ENCODE measurements at places on chromosomes 1 and 21.

DNA sequence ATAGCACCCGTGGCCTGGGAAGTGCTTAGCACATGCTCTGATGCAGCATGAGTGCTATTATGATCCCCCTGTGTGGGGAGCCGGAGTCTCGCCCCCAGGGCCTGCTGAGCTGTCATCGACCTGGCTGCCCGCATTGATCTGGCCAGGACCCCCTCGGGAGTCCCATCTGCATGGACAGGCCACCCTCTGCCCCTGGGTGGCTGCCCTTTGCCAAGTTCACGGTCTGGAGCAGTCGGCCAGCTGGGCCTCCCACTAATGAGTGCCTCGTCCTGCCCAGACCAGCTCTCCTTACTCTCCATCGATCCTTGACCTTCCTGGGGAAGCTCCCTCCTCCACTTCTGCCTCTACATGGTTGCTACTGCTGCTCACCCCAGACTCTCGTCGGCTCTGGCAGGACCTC is 121.8 kb upstream of the RUNX3 start:
- no peak for DNase-seq

DNA sequence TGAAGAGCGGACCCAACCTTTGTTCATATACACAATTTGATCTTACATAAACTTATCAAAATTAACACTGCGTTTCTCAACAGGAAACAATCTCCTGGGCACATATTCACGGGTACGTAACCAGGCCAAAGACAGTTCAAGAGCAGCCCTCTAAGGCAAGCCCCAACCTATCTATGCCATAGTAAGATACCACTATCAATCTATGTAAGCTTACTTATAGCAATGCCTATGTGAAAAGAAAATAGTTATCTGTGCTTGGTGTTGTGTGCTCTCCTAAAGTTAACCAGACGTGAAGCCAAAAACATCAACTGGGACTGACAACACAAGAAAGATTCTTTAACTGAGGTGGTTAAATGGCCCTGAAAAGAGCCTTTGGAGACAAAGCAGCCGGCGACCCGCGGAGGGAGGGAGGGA is 49.4 kb upstream of the BOLA1 start:
- DNase-seq: no peak

DNA sequence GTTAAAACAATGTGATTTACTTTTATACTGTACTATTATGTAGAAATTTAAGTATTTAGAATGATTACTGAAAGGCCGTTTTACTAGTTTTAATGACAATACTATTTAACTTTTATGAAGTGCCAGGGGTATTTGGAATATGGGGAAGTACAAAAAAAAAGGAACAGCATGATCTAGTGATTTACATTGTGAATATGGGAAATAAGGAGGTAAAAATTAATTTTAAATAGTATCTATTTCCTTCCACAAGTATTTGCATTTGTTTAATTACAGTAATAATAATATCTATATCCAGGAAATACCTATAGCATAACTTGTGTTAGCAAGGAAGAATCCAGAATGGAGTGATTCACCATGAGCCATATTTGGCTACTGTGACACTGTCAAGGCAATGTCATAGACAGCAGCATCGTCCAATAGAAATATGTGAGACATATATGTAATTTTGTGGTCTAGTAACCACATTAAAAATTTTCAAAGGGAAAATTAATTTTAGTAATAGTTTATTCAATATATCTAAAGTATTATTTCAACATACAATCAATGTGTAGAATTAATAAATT is 22.0 kb downstream of the CNST start:
- DNase-seq: no peak

GRCh38 chr1:13549521-13549920 is 34.1 kb upstream of the PDPN start:
- no peak for DNase-seq

- DNase-seq: no peak
Observed at GRCh38 chr1:216750031-216750627, 26.9 kb upstream of the ESRRG start.

GRCh38 chr1:65812065-65812464 is 19.4 kb downstream of the PDE4B start:
- peak; percentile 55 for DNase-seq

GRCh38 chr1:147924813-147925212 is 3.4 kb upstream of the GPR89B start:
- no peak for DNase-seq

DNA sequence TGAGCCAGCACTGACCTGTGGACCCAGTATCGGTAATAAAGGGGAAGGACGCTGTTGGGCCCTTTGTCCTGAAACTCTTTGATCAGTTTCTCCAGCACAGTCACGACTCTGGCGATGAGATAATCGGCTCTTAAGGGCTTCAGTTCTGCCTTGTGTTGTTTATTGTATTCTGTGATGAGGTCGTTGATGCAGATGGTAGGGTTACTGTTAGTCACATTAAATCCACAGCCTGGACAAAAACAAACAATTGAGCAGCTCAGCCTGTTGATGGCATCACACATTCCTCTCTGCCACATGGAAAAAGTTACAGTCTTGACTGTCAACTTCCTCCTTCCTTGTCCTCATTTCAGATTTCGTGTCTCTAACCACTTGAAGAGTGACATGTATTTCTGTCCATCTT is 57.6 kb downstream of the SIM2 start:
- no peak for DNase-seq

DNA sequence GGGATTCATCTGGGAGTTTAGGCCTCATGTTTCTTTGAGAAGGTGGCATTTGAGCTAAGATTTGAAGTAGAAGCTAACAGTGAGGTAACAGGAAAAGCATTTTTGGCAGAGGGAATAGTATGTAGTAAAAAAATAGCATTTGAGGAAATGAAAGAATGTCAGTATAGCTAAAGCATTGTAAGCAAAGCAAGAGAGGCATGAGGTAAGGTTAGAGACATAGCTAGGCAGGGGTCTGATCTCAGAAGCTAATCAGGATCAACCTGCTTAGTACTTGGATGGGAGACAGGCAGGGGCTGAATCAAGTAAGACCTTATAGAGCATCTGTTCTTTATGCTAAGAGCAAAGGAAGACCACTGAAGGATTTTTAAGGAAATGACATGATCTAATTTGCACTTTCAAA is 4.0 kb downstream of the POLR3C start:
- DNase-seq: no peak

- peak; percentile 26 for DNase-seq
Observed at GRCh38 chr1:246329900-246330299, 177.2 kb downstream of the SMYD3 start.

GRCh38 chr1:61082311-61083012 is at the start of gene NFIA:
Gene NFIA, plus strand, starts transcription at chr1:61082561.
- DNase-seq: peak; percentile 34

- no peak for DNase-seq
Observed at GRCh38 chr1:155978973-155979429, 654 bp upstream of the ARHGEF2 start.

- no peak for DNase-seq
Observed at GRCh38 chr1:186658999-186659398, 21.2 kb downstream of the PTGS2 start.

DNA sequence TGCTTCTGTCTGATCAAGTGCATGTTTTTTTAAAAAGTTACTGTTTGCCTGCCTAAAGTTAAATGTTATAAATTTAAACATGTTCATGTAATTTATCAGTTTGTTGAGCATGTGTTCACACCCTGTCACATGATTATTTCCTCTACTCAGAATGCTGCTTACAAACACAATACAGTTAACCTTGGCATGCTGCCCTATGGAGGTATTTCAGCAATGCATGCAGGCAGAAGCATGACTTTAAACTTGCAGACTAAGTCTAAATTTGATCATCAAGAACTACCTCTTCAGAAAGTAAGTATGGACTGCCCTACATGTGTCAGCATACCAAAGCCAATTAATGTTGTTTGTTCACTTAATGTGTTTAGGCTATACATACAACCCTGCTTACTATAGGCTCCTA is 161.6 kb downstream of the LRRC40 start:
- DNase-seq: no peak

DNA sequence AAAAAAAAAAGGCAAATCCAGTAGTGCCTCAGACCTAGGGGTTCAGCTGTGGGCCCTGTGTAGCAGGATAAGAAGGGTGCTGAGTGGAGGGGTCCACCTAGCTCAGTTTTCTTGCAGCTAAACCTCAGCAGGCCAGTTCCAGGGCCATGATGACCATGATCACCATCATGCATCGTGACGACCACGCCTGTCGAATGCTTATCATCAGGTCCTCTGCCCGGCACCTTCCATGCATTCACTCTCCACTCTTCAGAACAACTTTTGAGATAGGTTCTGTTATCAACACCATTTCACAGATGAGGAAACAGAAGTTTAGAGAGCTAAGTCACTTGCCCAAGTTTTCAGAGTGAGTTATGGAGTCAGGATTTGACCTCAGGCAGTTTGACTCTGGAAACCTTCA is 54.9 kb downstream of the ACBD3 start:
- DNase-seq: no peak

GRCh38 chr1:21577324-21577723 is 68.1 kb downstream of the ALPL start:
- DNase-seq: no peak

- DNase-seq: no peak
Observed at GRCh38 chr21:46195595-46196195, 11.4 kb upstream of the SPATC1L start.

- no peak for DNase-seq
Observed at GRCh38 chr1:239383714-239384113, 2.7 kb upstream of the CHRM3 start.

DNA sequence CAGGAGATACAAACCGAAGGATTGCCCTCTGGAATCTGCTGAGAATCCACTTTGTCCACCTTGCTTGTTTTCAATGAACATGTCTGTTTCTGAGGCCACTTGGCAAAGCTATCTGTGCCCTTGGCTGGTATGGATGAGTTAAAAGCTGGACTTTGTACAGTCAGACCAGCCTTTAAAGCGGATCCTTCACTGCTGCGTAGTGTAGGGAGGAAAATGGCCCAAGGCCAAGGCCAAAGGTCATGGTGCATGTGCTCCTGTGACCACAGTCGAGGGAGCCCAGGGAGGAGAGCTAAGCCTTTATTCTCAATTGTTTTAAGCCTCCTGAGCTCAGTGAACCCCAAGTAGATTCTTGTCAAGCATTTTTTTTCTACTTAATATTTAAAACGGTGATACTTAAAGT is 37.0 kb downstream of the KCNJ15 start:
- DNase-seq: no peak

DNA sequence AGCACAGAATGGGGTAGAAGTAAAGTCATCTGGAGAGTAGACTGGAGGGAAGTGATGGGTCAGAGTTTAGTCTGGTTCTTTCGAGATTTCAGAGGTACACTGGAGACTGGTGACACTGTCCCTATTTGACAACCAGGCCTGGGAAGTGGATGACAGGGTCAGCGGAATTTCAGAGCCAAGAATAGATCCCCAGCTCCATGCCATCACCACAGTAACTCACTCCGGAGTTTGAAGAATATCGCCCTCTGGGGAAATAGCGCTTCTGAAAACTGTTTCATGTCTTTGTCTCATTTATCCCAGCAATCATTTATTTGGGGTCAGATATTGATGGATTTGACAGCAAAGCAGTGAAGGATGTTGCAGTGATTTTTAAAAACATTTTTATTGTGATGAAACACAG is 7.6 kb upstream of the NFASC start:
- DNase-seq: no peak

GRCh38 chr21:38282921-38283320 is 26.1 kb downstream of the KCNJ15 start:
- no peak for DNase-seq

DNA sequence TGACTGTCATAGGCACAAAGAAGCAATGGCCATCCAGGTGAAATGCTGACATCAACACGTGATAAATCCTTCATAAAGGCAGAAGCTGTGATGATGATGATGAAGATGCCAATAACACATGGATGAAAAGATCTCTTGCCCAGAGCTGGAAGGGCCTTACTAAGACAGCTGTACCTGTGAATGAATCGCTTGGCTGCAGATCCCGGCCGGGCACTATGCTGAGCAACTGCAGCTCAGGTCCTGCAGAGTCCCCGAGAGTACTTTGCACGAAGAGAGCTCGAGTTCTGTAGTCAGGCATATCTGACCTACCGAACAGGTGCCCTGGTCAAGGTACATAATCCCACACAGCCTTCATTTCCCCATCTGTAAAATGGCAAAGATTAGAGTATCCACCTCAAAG is 48.8 kb downstream of the PGBD5 start:
- DNase-seq: no peak

DNA sequence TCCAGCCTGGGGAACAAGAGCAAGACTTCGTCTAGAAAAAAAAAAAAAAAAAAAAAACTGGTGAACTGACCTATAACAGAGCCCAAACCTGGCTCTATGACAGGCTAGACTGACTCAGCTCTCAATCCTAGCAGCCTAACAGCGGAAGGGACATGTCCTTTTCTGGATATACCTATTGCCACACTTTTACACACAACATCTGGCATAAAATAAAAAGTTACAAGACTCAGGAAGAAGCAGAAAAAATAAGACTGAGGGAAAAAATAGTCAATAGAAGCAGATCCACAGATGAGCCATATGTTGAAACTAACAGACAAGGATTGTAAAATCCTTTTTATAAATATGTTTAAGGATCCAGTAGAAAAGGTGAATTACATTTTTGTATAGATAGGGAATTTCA is 57.5 kb upstream of the IPO9 start:
- DNase-seq: no peak

DNA sequence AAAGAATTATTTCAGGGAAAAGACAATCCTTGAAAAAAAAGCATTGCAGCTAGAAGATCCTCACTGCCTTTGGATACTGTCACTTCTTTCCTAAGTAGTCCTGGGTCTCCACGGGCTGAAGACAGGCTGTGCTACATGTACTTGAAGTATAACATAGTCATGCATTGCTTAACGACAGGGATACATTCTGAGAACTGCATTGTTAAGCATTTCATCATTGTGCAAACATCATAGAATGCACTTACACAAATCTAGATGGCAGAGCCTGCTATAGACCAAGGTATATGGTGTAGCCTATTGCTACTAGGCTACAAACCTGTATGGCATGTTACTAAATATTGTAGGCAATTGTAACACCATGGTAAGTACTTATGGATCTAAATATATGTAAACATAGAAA is 54.0 kb downstream of the KIAA0040 start:
- DNase-seq: no peak
